ENCODE measurements at places on chromosomes 16 and 17.

GRCh38 chr17:44216173-44216572 is 3.3 kb downstream of the UBTF start:
- no peak for DNase-seq

- peak; percentile 30 for DNase-seq
Observed at GRCh38 chr17:3911271-3912053, 4.8 kb downstream of the P2RX1 start.

- DNase-seq: no peak
Observed at GRCh38 chr16:50253514-50253910, 12.8 kb upstream of the ADCY7 start.

GRCh38 chr17:80441598-80442322 is 26.8 kb downstream of the ENDOV start:
- no peak for DNase-seq

- DNase-seq: no peak
Observed at GRCh38 chr17:42475835-42476234, 17.2 kb downstream of the ATP6V0A1 start.

DNA sequence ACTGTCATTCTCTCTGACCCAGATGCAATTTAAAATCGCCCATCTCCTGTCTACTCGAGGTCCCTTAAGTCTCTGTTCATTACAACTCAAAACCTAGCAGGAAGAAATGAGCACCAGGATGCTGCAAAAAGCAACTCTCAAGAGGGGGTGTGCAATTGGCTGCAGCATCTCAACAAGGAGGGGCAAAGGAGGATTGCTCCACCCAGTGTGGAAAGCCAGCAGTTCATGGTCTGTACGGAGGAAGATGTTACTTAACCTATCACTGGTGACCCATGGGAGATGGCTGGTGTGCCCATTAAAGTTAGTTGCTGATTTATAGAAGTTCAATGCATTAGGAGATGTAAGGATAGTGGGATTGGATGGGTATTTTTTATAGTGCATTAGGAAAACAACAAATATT is 147.4 kb downstream of the CDK5R1 start:
- no peak for DNase-seq

- no peak for DNase-seq
Observed at GRCh38 chr17:76204277-76204676, 36.0 kb downstream of the RNF157 start.

DNA sequence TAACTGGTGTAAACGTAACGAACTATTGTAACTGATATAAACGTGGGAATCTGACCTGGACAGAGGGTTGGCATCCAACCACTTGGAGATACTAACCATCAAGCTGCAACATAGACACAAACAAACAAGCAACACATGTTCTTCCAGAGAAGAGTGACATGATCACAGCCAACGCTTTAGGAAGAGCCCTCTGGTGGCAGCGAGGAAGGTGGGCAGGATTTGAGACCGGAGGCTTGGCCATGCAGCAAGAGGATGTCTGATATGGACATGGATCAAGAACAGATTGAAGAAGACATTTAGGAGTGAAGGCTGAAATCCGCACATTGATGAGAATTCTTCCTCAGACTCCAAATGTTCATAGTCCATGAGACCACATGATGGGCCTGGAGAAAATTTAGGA is 40.3 kb upstream of the TNRC6A start:
- DNase-seq: no peak

- DNase-seq: no peak
Observed at GRCh38 chr16:71746442-71747046, 22.0 kb upstream of the PHLPP2 start.

DNA sequence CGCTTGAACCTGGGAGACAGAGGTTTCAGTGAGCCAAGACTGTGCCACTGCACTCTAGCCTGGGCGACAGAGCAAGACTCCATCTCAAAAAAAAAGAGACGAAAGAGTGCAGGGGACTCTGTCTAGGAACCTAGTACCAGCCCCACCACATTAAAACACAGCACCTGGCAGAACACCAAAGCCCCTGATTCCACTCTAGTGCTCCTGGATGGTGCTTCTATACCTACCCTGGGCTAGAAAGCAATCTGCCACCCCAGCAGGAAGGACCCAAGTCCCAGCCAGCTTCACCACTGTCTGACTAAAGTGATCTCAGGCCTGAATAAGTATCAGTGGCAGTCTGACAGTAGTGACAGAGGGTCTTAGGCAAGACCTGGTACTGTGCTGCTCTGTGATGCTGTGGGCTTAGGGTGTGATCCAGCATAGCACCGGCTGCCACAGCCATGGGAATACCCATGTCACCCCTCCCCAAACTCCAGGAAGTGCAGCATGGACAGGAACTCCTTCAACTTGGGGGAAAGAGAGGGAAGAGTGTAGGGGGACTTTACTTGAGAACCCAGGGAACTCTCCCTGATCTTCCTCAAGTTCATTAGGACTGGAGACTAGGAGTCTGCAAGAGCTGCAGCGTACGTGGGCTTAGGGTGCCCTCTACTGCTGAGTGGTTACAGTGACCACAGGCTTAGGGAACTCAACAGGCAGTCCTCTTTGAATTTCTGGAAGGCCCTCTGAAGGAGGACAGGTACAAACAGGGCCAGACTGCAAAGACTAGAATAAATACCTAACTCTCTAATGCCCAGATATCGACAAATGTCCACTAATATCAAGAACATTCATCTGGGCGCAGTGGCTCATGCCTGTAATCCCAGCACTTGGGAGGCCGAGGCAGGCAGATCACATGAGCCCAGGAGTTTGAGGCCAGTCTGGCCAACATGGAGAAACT is 30.0 kb upstream of the RNF43 start:
- peak; percentile 10 for DNase-seq

- no peak for DNase-seq
Observed at GRCh38 chr16:35746963-35747657, 2287.7 kb downstream of the TP53TG3F start.

- DNase-seq: no peak
Observed at GRCh38 chr16:89506113-89506504, 2.1 kb upstream of the SPG7 start.

DNA sequence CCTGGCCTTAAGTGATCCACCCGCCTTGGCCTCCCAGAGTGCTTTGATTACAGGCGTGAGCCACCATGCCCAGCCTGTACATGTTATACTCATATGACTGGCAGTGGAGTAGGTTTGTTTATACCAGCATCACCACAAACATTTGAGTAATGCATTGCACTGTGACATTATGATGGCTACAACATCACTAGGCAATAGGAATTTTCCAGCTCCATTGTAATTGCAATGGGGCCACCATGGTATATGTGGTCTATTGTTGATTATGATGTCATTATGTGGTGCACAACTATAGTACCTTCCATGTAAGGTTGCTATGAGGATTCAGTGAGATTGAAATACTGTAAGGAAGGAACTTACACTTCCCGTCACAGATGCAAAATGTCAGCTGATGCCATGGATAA is 168.9 kb downstream of the COPRS start:
- DNase-seq: no peak

- no peak for DNase-seq
Observed at GRCh38 chr17:80212511-80212910, 7.6 kb downstream of the SGSH start.

DNA sequence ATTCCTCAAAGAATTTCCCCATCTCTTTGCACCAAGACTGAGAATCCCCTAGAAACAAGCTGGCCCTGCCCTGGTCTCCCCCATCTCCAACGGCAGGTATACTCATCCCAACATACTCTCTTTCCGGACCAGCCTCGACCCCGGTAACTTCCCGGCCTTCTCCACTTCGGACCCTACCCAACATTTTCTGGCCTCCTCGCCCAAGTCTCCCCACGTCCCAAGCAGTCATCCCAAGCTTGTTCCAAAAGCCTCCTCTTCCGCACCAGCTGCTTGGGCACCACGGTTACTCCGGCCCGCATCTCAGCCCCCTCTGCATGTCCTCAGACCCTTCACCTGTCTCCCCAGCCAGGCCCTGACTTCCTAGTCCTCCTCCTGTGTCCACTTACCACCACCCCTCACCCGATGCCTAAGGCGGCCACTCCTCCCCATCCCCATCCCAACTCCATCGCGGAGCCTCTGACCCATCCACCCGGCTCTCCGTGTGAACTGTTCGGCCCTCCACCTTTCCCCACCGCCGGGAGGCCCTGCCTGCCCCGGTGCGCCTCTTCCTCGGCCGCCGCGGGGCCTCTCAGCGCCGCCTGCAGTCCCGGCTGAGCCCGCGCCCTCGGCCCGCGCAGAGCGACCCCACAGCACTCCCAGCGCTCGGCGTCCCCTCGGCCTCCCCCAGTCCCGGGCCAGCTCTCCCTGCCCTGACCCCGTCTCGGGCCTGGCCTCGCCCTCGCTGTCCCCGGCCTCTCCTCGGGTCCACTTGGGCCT is 994 bp downstream of the PITPNA start:
- no peak for DNase-seq

- DNase-seq: no peak
Observed at GRCh38 chr17:67359960-67360791, 6.2 kb downstream of the PSMD12 start.

DNA sequence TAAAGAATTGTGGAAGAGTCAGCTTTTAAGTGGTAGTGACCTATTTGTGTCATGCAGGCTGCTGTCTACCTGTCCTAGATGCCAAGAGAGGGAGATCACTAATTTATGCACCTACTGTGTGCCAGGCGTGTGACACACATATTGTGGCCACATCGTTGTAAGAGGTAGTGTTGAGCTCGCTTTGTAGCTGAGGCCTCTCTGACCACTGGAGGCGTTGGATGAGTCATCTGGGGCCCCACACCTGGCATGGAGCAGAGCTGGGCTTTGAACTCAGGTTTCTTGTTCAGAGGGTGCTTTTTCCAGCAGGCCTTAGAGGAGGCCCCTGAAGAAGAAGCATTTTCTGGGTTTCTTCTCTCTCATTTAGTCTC is 52.3 kb upstream of the LGALS9 start:
- peak; percentile 26 for DNase-seq

DNA sequence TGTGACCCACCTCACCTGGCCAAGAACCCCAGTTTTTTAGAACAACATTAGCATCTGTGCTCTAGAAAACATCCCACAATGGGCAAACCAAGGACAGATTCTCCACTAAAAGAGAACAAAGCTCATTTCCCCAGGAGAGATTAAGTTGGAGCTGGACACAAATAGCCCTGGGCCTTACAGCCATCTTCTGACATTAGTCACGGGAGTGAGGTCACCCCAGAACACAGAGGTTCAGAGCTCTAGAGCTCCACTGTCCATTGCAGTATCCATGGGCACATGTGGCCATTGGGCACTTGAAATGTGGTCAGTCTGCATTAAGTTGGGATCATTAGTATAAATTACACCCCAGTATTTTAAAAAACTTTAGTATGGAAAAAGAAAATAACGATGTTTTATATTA is 47.6 kb upstream of the RBBP6 start:
- DNase-seq: no peak

DNA sequence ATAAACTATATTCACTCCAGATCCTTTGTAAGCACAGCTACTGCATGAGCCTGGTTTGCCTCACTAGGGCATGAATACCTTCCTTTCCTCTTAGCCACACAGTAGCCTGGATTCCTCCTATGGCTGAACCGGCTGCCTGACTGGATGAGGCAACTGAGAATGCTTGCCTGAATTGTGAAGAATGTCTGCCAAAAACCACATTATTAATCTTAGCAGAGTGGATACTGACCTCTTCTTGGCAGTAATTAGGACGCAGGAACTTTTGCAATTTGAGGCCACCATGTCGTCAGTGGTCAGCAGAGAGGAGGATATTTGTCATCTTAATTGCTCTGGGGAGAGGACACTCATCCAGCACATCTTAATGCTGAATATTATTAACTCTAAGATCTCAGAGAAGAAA is 651.8 kb upstream of the GOT2 start:
- no peak for DNase-seq

GRCh38 chr16:86079255-86079885 is 180.4 kb downstream of the IRF8 start:
- no peak for DNase-seq

DNA sequence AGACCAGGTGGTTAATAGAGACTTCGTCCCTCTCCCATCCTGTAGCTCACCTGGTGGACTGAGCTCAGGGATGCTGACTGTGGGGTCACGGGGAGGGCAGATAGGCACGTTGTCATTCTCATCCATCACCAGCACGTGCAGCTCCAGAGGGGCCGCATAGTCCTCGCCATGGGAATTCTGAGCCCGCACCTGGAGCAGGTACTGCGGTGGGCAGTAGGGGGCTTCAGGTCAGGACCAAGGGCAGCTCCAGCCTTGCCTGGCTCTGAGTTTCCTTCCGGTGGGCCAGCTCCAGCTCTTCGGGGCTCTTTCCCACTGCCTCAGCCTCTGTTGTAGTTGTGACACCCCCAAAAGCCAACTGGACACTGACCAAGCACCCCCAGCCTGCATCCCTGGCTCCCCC is 5.6 kb downstream of the CDH16 start:
- DNase-seq: no peak

DNA sequence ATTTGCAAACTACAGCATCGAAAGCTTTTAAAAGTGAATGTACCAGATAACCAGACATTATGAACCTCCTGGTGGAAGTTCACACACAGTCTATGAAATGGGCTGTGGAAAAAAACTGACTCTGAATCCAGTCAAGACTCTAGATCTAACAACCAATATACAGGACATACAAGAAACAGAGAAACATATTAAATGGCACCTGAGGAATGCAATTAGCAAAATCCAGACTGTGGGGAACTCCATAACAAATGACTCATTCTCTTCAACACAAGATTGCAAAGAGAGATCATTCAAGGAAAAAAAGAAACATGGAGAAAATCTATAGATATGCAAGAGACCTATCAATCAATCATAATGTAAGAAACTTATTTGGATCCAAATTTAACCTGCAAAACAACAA is 119.0 kb downstream of the MYO1D start:
- DNase-seq: no peak

DNA sequence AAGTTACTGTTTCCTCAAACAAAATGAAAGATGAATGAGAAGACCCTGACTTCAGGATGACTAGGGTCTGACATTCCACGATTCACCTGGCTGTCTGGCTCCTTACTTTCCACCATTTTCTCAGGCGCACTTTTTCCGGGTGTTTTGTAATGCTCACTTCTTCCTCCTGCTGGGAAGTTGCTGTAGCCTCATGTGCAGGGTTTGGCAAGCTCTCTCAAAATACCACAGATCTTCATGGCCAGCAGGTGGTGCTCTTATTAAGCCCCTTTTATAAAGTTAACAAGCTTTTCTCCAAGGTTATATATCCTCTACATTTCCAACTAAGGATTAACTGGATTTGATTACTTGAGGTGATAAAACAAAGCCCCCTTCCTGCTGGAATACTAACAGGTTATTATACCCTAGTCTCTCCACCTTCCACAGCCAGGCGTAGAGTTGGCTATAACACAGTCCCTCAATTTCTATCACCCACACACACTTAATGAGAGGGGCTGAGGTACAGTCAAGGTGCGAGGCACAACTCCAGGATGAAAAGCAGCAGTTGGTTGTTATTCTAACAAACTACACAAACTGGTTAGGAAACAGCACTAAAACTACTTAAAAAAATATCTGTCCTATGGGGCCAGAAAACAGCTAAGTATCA is 45.4 kb downstream of the STH start:
- DNase-seq: no peak

- no peak for DNase-seq
Observed at GRCh38 chr16:79421126-79421525, 179.4 kb downstream of the MAF start.

Data from stimulated activated CD8-positive, alpha-beta memory T cell treated with anti-CD3 and anti-CD28 coated beads, Interleukin-7, amount 100 ng/mL, for 24 hours (primary cell).